Caco-2 (cell line): ENCODE measurements at places on chromosomes 6 and 20. TPM values are rescaled to one million over a fixed set of nuclear protein-coding genes. Genes with fewer than 3 reads are reported as not detected.
A peak's percentile ranks its signal among the peaks of the same experiment; 100 is the strongest.

Gene SLC22A1
- total RNA-seq, result 1.5 and 2.0 TPM in 2 replicates

GRCh38 chr20:39974966-39975501 is 714.0 kb downstream of the MAFB start:
- no peak for DNase-seq
- no peak overlapping the region for H3K4me3 ChIP-seq
- H3K27me3 ChIP-seq, result no peaks in the 10 kb centered on the region
- H3K4me1 ChIP-seq, result no peaks in the 10 kb centered on the region
- no peaks in the 10 kb centered on the region for H3K36me3 ChIP-seq

DNA sequence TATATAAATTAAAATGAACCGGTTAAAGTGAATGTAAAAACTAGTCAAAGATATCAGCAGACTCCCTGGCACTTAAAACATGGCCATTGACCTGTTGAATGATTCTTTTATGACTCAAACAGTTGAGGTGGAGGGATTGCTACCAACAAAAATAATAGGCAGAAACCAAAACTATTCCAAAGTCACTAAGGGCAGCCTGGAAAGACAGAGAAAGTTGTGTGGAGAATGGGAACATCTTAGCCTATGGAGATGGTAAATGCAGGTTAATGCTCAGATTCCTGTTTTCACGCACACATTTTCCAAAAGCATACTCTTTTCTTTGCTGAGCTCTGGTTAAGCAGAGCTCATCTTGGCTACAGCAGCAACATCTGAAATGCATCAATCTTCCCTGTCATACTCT is 553.5 kb downstream of the HACE1 start:
- H3K27ac ChIP-seq, result no peak overlapping the region
- no peak overlapping the region for H3K4me3 ChIP-seq
- no peaks in the 10 kb centered on the region for H3K4me1 ChIP-seq

GRCh38 chr6:3119040-3119723 is 671 bp downstream of the BPHL start:
- H3K4me3 ChIP-seq, result peak overlapping the region; percentile 75
- H3K27me3 ChIP-seq, result no peaks in the 10 kb centered on the region
- H3K36me3 ChIP-seq, result no peaks in the 10 kb centered on the region; the same call in 1 of the 2 replicates

GRCh38 chr6:42049116-42049809 is 1.1 kb upstream of the TAF8 start:
- peak overlapping the region; percentile 83 for H3K4me3 ChIP-seq
- H3K36me3 ChIP-seq, result peaks cover 2% of the 10 kb centered on the region
- H3K27me3 ChIP-seq, result no peaks in the 10 kb centered on the region

- no peaks in the 10 kb centered on the region for H3K4me1 ChIP-seq
- DNase-seq, result no peak
- no peaks in the 10 kb centered on the region for H3K36me3 ChIP-seq
- no peak overlapping the region for H3K27ac ChIP-seq
- no peak overlapping the region for H3K4me3 ChIP-seq
These were observed 31.4 kb downstream of the RALGAPA2 start for GRCh38 chr20:20680991-20681508.

GRCh38 chr6:15257357-15258132 is 11.7 kb downstream of the JARID2 start:
- no peak overlapping the region for H3K27ac ChIP-seq
- DNase-seq, result no peak
- H3K4me3 ChIP-seq, result no peak overlapping the region
- H3K27me3 ChIP-seq, result no peaks in the 10 kb centered on the region
- peaks cover 3% of the 10 kb centered on the region; the same call in 1 of the 2 replicates for H3K4me1 ChIP-seq
